ENCODE measurements at places on chromosomes 5 and 9.

- no peak for DNase-seq
Observed at GRCh38 chr9:97705354-97705950, 8.3 kb upstream of the XPA start.

DNA sequence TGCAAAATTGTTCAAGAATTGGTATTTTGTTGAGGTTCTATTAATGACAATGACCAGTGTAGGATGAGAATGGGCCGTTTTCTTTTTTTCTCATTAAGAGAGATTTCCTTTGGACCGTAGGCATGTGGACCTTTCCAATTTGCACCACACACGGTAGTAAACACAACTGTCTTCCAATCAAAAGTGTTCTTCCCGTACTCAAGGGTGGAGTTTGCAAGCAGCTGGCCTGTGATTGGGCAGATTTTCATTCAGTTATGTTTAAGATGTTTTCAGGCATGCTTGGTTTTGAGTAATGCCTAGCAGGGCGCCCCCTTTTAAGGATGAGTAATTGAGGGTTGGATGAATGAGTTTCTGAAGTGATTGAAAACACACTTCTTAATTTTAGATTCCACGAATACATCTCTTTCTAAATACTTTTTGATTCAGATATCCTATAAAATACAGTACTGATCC, 2.5 kb downstream of the KDM3B start:
- no peak for DNase-seq

DNA sequence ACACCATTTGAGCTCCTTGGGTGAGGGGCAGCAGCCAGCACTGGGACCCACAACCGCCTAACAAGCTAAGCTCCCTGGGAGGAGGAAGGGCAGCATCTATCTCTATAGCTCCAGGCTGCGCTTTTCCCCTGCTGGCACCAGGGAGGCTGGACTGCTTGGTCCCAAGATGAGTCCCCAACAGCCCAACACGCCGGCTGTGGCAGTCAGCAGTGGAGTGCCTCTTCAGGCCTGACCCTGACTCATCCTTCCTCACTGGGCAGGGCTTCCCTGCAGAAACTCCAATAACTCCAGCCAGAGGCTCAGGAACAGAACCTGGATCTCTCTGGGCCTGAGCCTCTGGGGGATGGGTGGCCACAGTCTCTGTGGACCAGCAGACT, 113.7 kb upstream of the ADAMTS16 start:
- DNase-seq: no peak

GRCh38 chr5:52392321-52392720, 395.4 kb upstream of the ITGA1 start:
- no peak for DNase-seq

DNA sequence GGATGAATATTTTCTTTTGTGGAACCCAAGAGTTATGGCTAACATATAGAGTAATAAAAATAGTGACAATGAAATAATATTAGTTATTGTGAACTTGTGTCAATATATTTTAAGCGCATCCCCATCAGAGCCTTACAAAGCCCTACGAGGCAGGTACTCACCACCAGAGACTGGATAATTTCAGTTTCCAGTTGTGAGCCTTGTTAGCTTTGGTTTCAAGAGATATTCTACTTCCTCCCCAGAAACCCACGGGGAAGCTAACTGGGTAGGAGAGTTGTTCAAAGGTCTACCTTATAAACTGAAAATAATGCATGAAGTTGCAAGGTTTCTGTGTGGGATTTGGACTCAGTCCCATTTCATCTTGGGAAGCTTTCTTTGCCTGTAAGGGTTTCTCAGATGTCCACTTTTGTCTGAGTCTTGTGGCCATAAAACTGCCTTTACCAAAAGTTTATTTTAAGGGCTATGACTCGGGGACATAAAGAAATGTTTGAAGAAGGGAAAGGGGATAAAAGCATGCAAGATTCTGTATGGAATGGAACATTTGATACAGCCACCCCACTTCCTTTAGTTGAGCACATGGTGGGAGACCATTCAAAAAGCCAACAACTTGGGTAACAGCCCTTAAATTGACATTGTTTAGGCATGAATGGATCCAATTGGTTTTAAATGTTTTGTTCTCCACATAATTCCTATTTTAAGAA, 57.4 kb upstream of the ANKRD55 start:
- no peak for DNase-seq

DNA sequence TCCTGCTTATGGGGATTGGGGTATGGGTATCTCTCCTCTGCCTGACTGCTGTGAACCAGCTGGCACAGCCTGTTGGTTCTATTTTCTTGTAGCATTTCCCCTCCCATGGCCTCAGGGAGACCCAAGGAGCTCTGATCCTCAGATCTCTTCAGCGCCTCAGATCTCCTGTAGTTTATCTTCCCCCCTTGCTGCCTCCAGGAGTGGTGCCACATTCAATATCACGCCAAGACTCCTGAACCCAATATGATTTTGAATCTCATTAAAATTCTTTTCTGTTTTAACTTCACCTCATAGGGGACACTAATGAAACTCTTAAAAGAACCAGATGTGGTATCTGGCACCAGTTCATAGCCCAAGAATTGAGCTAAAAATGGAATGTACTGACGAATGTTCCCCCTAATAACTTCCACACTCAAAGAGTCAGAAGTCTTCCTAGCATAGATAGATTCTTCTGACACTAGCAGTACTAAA, 59.6 kb upstream of the LIFR start:
- DNase-seq: no peak

- DNase-seq: no peak
Observed at GRCh38 chr5:76082772-76083554, at the start of gene SV2C. Gene SV2C (plus strand): TSS chr5:76083383. CDS start chr5:76131751, 48,368 bp downstream.

DNA sequence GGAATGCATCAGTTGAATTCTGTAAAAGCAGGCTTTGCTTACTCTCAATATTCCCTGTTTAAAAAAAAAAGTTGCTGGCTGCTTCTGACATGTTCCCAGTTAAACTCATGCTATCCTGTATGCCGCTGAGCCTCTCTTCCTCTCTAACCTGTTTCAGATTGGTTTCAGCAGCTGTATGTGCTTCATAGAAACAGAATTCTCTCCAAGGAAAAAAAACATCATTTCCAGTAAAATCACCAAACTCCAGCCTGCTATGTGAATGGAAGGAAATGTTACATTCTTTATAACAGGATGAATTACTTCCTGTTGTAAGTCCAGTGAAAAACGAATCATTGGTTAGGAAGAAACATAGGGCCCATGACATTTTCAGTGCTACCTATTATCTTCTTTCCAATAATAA, 25.7 kb upstream of the KCNV2 start:
- no peak for DNase-seq

- DNase-seq: no peak
Observed at GRCh38 chr5:118593003-118593328, 395.4 kb downstream of the DTWD2 start.

DNA sequence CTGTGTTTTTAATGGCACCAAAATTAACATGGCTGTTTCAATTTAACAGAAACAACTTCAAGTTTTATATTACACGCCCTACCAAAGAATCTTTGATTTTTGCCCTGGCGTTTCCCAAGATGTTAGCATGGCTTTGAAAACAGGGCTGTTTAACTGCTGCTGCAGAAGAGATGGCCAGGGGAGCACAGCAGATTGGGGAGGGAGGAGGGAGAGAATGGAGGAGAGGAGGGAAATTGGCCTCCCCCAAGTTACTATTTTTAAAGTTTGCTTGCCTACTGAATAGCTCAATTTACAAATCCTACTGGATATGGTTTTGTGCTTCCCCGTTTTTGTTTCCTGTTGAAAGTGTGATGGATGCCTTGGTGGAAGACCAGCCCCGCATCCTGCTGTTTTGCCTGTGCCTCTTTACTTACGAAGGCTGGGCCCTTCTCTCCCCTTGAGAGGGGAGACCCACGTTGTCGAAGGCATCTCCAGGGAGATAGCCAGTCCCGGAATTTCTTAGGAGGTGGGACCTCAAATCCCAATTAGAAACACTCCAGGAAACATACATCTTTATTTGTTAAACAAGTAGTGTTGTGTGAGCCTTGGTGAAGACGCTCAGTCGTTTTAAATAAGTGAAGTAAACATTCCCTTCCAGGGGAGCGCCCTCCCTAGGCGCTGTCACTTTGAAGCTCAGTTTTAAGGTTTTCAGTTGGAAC, 98.6 kb downstream of the AOPEP start:
- no peak for DNase-seq

DNA sequence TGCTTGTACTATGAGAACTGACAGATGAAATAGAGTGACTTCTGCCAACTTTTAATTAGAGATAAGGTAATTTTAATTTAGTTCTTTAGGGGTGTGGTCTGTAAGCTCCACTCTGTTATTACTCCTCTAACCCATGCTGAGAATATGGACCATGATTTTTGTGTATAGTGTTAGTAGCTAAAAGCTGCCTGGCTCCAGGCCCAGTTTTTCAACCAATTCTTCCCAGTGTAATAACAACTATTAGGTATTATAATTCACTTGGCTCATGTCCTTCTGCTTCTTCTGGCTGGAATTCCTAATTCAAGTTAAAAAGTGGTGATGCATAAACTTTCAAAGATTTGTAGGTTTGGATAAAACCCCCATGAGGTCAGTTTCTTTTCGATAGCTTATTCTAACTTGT, 216.3 kb downstream of the ISL1 start:
- DNase-seq: no peak

- peak; percentile 25 for DNase-seq
Observed at GRCh38 chr9:95048225-95049087, 269.1 kb downstream of the FANCC start.

GRCh38 chr5:92181656-92182055, 798.5 kb upstream of the ARRDC3 start:
- DNase-seq: no peak

GRCh38 chr9:242461-243080, 27.9 kb downstream of the DOCK8 start:
- DNase-seq: no peak

GRCh38 chr5:126182971-126183695, 240.1 kb upstream of the GRAMD2B start:
- no peak for DNase-seq

GRCh38 chr5:40410964-40411635, 268.6 kb upstream of the PTGER4 start:
- no peak for DNase-seq
